ENCODE measurements at places on chromosomes 11 and 22.

- H3K36me3 ChIP-seq, result no peaks in the 10 kb centered on the region
- H3K27ac ChIP-seq, result no peak overlapping the region
- no peak overlapping the region for H3K4me3 ChIP-seq
- H3K4me1 ChIP-seq, result no peaks in the 10 kb centered on the region
- DNase-seq, result no peak
- H3K27me3 ChIP-seq, result no peaks in the 10 kb centered on the region
Measured at GRCh38 chr11:37724315-37724714, 1126.3 kb upstream of the RAG2 start.

- no peaks in the 10 kb centered on the region for H3K27me3 ChIP-seq
- no peak for DNase-seq
- peaks cover 80% of the 10 kb centered on the region for H3K4me1 ChIP-seq
- H3K36me3 ChIP-seq, result no peaks in the 10 kb centered on the region
Measured at GRCh38 chr11:112121981-112122615, 35.4 kb downstream of the SDHD start.

DNA sequence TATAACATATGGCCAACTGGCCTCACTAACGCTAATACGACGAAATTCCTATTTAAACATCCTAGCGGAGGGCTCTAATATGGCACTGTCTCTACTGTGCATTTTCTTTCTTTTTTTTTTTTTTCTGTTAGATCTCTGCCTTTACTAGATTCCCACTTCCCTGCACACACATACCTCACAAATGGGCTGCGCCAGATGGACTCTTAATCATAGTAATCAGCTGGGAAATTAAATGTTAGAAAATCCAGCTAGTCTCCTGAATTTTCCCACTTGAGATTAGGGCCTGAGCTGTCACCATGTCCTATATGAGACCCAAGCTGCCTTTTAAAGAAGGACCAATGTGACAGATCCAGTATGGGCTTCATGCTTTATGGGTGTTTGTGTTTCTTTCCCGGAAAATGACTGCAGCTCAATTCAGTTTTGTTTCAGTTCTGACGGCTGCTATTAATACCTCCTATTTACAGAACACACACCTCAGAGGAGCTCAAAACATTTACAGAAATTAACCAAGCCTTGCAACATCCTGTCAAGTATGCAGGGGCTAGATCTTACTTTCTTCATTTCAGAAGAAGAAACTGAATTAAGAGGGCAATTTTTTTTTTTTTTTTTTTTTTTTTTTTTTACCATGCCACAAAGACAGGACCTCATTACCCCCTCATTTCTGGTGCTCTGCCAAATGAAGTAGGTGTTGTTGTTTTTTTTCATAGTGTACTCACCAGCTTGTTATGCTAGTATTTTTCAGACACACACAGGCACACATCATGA lies 49.8 kb upstream of the BLID start:
- H3K36me3 ChIP-seq, result no peaks in the 10 kb centered on the region
- H3K4me1 ChIP-seq, result peaks cover 98% of the 10 kb centered on the region
- no peak for DNase-seq
- no peaks in the 10 kb centered on the region for H3K27me3 ChIP-seq
- H3K27ac ChIP-seq, result peak overlapping the region; percentile 95

GRCh38 chr11:15819679-15820286 lies 536.6 kb downstream of the SOX6 start:
- H3K4me1 ChIP-seq, result no peaks in the 10 kb centered on the region
- no peak overlapping the region for H3K4me3 ChIP-seq
- no peaks in the 10 kb centered on the region for H3K27me3 ChIP-seq
- no peak overlapping the region for H3K27ac ChIP-seq
- peak; percentile 29 for DNase-seq

DNA sequence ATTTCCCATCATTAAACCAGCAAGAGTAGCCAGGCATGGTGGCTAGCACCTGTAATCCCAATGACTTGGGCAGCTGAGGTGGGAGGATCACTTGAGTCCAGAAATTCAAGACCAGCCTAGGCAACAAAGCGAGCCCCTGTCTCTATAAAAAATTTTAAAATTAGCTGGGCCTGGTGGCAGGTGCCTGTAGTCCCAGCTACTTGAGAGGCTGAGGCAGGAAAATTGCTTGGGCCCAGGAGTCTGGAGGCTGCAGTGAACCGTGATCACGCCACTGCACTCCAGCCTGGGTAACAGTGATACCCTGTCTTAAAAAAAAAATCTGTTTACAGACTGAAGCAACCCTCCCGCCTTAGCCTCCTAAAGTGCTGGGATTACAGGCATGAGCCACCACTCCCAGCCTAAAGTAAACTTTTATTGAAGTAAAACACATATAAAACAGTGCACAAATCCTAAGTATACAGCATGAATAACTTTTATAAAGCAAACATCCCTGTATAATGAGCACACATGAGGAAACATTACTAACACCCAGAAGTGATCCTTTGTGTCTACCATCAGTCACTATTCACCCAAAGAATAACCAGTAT lies 12.6 kb downstream of the UCP3 start:
- no peaks in the 10 kb centered on the region for H3K36me3 ChIP-seq
- H3K27me3 ChIP-seq, result no peaks in the 10 kb centered on the region
- no peak overlapping the region for H3K4me3 ChIP-seq
- H3K27ac ChIP-seq, result no peak overlapping the region
- DNase-seq, result no peak

DNA sequence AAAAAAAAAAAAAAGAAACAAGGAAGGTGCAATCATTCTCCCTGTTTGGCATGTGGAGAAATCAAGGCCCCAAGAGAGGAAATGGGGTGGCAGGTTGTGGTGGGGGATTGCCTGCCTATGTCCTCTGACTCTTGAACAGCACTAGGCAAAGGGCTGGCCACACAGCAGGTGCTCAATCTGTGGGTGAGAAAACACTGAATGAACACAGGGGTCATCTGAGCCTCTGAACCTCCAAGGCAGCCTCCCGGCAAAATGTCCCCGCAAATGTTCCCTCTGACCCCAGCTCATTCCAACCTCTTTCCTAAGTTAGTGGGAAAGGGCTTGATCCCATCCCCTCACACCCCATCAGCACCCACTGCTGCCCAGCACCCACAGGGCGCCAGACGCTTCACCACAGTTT lies 4.6 kb downstream of the PLA2G6 start:
- H3K4me1 ChIP-seq, result peaks cover 62% of the 10 kb centered on the region
- H3K27ac ChIP-seq, result peak overlapping the region; percentile 97
- no peak for DNase-seq
- H3K27me3 ChIP-seq, result no peaks in the 10 kb centered on the region

DNA sequence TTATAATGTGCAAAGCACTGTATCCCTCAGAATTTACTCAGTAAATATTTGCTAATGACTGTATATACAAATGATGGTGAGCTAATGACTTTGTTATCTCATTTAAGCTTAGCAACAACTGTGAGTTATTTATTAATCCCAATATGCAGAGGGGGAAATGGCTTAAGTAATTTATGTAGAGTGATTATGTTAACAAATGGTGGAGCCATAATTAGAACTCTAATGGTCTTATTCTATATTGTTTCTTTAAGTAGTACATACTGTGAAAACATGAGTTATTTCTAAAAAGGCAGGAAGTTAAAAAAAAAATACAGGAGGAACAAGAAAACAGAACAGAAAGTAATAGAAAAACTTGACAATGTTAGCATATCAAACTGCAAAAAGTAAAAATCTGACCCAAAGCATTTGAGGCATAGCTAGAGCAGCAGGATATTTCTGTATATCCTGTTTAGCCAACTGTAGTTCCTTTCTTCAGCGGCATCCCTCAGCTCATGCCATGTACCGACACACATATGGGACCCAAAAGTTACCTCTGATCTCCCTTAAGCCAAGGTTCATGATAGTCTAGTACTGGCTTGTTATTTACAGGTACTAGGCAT lies 94.2 kb downstream of the FCHSD2 start:
- H3K36me3 ChIP-seq, result no peaks in the 10 kb centered on the region
- no peak overlapping the region for H3K27ac ChIP-seq
- H3K4me1 ChIP-seq, result no peaks in the 10 kb centered on the region

DNA sequence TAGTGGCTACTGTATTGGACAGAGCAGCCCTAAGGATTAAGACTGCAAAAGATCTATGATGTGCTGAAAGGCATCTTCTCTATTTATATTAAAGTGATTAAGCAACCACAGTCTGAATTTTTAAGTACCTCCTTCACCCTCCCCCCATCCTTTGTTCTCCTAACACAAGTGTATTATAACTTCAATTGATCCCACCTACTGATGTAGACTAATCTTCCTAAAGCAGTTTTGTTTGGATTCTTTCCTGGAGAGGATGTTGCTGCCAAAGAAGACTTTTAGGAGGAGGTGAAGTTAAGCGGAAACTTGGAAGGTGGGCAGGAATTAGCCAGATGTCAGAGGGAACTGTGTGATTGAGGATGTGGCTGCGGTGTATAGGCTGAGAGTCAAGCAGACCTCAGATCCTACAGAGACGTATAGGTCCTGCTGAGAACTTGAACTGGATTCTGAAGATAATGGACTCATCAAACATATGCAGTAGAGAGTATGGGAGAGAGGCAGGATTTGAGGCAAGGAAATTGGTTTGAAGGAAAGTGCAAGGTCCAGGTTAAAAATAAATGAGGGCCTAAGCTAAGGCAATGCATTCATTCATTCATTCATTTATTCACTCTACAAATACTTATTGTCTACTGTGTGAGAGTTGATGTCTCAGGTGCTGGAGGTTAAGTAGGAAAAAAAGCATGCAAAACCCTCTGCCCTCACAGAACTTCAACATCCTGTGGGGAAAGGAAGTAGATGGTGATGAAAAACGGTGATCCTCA lies 5.2 kb upstream of the RASSF10 start:
- DNase-seq, result no peak
- no peak overlapping the region for H3K27ac ChIP-seq
- H3K36me3 ChIP-seq, result no peaks in the 10 kb centered on the region
- no peaks in the 10 kb centered on the region for H3K4me1 ChIP-seq
- H3K27me3 ChIP-seq, result no peaks in the 10 kb centered on the region

DNA sequence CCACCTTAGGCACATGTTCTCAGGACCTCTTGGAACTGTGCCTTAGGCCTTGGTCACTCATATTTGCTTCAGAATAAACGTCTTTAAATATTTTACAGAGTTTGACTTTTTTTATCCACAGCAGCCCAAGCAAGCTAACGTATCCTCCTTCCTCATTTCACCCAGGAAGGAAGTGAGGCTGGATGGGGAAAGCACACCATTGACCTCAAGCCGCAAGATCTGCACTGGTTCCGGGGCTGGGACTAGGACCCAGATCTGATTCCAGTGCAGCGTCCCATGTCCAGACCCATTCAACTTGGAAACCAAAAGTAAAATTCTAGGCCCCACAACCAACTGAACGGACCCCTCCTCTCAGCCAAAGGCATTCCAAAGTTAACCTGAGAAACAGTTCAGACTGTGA lies 2.4 kb upstream of the LGALS12 start:
- no peaks in the 10 kb centered on the region for H3K27me3 ChIP-seq
- H3K36me3 ChIP-seq, result no peaks in the 10 kb centered on the region
- no peaks in the 10 kb centered on the region for H3K4me1 ChIP-seq
- no peak overlapping the region for H3K27ac ChIP-seq
- DNase-seq, result no peak

- 0 out of 2 replicates have a peak, but pooled peaks cover 2% of the 10 kb centered on the region for H3K4me1 ChIP-seq
- no peaks in the 10 kb centered on the region for H3K36me3 ChIP-seq
- DNase-seq, result no peak
- no peaks in the 10 kb centered on the region for H3K27me3 ChIP-seq
- no peak overlapping the region for H3K4me3 ChIP-seq
- no peak overlapping the region for H3K27ac ChIP-seq
Measured at GRCh38 chr11:120222916-120223315, 12.1 kb downstream of the OAF start.

GRCh38 chr11:108494182-108494581 lies 4.0 kb downstream of the POGLUT3 start:
- H3K4me1 ChIP-seq, result peaks cover 12% of the 10 kb centered on the region
- no peak overlapping the region for H3K4me3 ChIP-seq
- H3K27ac ChIP-seq, result no peak overlapping the region
- H3K36me3 ChIP-seq, result no peaks in the 10 kb centered on the region

GRCh38 chr11:8328848-8329330 lies 65.2 kb upstream of the LMO1 start:
- no peaks in the 10 kb centered on the region for H3K27me3 ChIP-seq
- peaks cover 16% of the 10 kb centered on the region for H3K4me1 ChIP-seq
- DNase-seq, result peak; percentile 89
- peak overlapping the region; percentile 39 for H3K27ac ChIP-seq

DNA sequence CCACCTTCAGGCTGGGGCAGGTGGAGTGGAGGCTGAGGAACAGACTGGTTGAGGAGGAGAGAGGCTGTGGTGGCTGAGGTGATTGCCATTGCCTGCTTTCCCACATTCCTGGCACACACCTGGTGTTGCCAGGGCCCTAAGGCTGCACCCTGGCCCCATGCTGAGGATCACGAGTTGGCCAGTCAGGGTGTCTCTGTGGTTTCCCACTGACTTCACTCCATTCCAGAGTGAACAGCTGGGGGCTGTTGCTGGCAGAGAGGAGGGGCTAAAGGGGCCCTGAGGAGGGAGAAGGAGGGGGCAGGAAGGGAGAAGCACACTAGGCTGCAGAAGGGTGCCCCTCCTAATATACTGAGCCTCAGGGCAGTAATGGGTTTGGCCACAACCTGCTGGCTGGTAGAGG lies 1.8 kb downstream of the TMEM86A start:
- H3K27me3 ChIP-seq, result no peaks in the 10 kb centered on the region
- DNase-seq, result no peak
- peaks cover 19% of the 10 kb centered on the region for H3K4me1 ChIP-seq
- no peak overlapping the region for H3K4me3 ChIP-seq

DNA sequence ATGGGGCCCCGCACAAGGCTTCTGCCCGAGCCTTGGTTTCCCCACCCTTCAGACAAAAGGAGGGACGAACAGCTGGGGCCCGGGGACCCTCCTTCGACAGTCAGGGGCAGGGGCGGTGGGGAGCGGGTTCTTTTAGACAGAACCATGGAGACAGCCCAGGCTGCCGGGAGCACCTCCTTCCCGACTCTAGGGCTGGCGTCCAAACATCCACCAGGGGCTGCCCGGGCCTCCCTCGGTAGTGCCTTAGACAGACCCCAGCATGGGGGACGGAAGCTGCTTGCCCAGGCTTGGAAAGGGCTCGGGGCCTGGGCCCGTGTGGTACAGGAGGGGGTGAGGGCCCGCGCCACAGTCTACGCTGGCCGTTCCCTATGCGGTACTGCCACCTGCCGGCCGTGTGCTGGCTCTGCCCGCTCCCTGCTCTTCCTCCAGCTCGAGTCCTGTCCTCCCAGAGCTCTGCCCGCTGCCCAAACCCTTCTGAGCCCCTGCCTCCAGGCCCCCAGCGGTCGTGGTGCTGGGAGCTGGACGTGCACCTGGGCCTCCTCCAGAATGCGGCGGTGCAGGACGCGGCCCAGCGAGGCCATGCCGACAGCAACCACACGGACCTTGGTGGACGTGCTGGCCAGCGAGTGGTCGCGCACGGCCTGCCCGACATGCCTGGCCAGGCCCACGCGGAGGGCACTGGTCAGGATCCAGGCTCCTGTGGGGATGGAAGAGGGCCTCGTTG lies 20.1 kb downstream of the TSSC4 start:
- DNase-seq, result peak; percentile 40
- no peaks in the 10 kb centered on the region for H3K36me3 ChIP-seq
- H3K4me1 ChIP-seq, result peaks cover 13% of the 10 kb centered on the region
- no peak overlapping the region for H3K4me3 ChIP-seq
- H3K27ac ChIP-seq, result peak overlapping the region; percentile 16

Data from HCT116 (cell line).